Right cardiac atrium (tissue), 5 donors: ENCODE measurements at places on chromosomes 16 and 17. TPM values are rescaled to one million over a fixed set of nuclear protein-coding genes. Genes with fewer than 3 reads are reported as not detected.

The CD7 gene
- 1.4 TPM for total RNA-seq

The FOXL1 gene
- total RNA-seq, result 1.3 TPM

The GCGR gene
- total RNA-seq, result not detected

- DNase-seq, result no peak
These were observed 14.4 kb downstream of the ADAM11 start for GRCh38 chr17:44773140-44773539.

DNA sequence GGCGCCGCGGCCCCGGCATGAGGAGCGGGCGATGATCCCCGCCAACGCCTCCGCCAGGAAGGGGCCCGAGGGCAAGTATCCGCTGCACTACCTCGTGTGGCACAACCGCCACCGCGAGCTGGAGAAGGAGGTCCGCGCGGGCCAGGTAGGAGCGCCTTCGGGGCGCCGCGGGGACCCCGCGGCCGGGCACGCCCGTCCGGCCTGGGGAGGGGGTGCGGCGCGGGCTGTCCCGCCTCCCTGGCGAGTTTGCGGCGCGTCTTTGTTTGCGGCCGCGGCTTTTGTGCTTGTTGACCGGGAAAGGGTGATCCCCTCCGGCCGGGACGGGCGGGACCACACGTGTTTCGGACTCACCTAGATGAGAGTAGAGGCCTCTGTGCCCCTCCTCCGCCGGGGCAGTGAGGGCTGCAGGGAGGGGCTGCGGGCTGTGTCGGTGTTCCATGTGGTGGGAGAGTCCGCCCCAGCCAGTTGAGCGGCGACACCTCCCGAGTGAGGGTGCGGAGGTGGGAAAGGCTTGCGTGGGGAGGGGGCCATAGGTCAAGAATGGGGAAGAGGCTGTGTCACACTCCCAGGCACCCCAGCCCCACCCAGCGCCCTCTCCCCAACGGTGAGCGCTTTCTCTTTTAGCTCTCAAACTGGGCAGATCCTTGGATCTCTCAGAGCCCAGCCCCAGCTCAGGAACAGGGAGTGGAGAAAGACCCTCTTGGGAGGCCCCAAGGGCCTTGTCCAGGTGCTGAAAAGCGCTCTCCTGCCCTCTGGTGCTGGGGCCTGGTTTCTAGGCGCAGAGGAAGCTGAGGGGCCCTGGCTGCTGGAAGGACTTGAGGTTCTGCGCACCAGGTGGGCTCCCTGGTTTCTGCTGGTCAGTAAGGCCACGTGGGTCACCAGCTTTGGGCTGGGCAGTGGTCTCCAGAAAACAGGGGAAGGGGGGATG lies 923 bp downstream of the ANKRD13B start:
- DNase-seq, result peak; percentile 73

GRCh38 chr17:4199818-4200402 lies 56.9 kb downstream of the CYB5D2 start:
- DNase-seq, result no peak

GRCh38 chr16:19980632-19981265 lies 92.9 kb downstream of the GPR139 start:
- no peak for DNase-seq

- peak; percentile 28 for DNase-seq
These were observed 2.3 kb downstream of the RBFOX3 start for GRCh38 chr17:79608624-79608959.

DNA sequence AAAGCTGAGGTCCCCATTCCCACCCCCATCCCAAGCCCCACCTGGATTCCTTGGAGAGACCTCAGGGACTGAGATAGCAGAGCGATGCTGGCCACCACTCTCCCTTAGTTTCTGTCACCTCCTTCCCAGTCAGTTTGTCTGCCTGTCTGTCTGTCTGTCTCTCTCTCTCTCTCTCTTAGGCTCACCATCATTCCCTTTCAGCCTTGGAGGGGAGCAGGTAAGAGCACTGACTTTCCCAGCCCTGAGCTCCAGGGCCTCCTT lies 5.9 kb downstream of the CD300LB start:
- no peak for DNase-seq

GRCh38 chr17:38545531-38546225 lies 60.1 kb downstream of the SRCIN1 start:
- DNase-seq, result no peak

DNA sequence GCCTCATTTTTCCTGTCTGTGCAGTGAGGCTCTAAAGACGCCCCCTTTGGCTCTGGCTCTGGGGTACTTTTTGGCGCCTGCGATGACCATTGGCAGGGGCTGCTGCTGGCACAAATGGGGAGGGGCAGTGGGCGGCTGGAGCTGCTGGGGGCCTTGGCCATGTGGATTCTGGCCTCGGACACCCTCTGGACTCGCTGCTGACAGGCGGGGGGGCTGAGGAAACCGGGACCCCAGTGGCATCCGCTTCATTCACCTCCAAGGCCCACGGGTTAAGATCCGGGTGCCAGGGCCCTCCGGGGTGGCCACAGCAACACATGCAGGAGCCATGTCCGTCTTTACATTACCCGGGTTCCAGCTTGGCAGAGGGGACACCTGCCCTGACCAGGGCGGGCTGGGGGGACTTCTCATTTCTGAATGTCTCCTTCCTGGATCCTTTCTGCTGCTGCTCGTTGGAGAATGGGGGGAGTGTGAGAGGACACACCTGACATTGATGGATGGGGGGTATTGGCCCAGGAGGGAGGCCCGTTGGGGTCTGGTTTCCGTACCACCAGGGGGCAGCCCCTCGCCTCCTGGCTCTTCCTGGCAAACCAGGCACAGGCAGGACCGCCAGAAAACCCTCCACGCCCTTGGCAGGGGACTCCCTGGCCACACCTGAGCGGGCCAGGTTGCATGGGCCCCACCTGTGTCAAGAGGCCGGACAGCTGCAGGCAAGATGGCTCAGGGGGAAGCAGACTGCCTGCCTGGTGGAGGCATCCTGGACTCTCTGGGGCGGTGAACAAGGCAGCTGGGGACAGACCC lies 21.8 kb downstream of the GSE1 start:
- DNase-seq, result no peak

GRCh38 chr17:7544911-7545310 lies 3.9 kb upstream of the TNFSF12 start:
- no peak for DNase-seq

- peak; percentile 69 for DNase-seq
These were observed 6.9 kb downstream of the CHD9 start for GRCh38 chr16:53061701-53062159.

DNA sequence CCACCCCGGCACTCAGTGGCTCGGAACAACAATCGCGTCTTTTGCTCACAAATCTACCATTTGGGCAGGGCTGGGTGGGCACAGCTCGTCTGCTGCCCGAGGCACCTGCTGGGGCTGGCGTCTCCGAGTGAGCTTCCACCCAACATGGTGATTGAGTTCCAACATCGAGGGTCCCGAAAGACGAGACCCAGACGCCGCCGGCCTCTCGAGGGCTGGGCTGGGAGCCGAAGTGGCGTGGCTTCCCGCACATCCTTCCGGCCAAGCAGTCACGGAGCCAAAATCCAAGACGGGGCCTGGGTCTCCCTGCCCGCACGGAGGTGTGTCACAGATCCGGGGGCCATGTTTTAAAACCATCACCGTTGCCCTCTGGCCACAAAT lies 7.5 kb upstream of the ZFPM1 start:
- DNase-seq, result no peak

GRCh38 chr17:27529230-27529796 lies 73.1 kb downstream of the KSR1 start:
- DNase-seq, result no peak

DNA sequence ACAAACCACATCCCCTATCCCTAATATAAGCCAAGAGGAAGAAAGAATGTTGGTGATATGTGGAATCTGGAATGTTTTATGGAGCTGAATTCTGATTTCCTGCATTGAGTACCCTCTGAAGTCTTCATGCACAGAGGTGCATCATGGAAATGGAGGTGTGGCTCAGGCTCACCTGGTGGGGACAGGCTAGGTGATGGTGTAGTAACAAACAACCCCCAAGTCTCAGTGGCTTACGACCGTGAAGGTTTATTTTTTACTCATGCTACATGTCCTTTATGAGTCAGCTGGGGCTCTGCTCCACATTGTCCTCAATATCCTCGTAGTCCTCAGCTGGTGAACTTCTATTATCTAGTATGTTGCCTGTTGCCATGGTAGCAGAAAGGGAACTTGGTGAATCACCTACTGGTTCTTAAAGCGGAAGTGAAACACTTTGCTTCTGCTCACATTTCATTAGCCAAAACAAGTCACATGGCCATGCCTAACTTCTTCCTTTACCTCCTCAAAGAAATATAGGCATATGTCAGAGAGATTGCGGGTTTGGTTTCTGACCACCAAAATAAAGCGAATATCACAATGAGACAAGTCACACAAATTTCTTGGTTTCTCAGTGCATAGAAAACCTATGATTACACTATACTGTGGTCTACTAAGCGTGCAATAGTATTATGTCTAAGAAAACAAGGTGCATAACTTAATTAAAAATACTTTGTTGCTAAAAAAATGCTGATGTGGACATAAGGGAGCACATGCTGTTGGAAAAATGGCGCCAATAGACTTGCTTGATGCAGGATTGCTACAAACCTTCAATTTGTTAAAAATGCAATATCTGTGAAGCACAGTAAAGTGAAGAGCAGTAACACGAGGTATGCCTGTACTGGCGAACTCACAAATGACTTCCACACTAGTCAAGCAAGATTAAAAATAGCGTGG lies at the start of gene PMFBP1:
PMFBP1 (minus strand) TSS at position 51 of the 930 bp plus-strand sequence. CDS start 947 bp downstream, outside the sequence.
- no peak for DNase-seq

DNA sequence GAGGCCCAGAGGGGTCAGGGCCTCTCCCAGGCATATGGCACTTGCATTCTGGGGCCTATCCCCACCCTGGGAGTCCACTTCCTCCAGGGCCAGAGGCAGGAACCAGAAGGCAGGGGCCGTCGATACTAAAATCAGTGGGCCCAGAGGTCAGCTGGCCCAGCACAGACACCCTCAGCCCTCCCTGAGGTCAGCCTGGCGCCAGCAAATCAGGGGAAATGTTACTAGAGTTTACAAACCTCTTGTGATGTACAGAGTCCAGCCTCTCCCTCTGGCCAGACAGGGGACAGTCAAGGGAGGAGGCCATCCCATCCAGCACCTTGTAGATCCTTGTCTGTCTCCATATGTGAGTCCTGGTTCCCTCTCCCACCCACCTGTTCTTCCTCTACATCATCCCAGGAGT lies 10.8 kb downstream of the CDH5 start:
- no peak for DNase-seq

GRCh38 chr16:88423448-88423850 lies 29.6 kb upstream of the ZFPM1 start:
- no peak for DNase-seq

DNA sequence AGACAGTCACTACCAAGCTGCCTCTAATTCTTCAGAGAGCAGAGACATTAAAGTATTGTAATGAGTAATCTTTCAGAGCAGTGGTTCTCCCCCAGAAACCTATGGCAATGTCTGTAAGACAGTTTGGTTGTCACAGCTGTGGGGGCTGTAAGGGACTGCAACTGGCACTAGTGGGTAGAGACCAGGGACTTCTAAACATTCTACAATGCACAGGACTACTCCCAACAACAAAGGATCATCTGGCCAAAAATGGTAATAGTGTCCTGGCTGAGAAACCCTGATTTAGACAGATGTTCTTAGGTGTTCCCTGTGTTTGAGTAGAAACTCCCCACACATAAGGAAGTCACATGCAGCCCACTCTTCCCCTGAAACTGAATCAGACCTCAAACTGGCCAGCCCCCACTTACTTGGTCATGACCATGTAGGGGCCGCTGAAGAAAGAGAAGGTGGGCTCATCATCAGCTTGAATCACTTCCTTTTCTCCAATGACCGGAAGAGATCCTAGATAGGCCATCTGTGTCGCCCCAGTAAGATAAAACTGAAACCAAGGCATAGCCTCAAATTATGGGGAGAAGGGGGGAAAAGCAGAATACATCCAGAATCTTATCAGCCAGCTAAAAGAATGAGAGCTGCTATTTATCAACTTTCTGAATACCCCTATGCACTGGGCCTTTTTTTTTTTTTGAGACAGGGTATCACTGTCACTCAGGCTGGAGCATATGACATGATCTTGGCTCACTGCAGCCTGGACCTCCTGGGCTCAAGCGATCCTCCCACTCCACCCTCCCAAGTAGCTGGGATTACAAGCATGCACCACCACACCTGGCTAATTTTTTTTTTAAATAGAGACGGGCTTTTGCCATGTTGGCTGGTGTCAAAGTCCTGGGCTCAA lies 75.8 kb downstream of the TEX14 start:
- DNase-seq, result no peak

DNA sequence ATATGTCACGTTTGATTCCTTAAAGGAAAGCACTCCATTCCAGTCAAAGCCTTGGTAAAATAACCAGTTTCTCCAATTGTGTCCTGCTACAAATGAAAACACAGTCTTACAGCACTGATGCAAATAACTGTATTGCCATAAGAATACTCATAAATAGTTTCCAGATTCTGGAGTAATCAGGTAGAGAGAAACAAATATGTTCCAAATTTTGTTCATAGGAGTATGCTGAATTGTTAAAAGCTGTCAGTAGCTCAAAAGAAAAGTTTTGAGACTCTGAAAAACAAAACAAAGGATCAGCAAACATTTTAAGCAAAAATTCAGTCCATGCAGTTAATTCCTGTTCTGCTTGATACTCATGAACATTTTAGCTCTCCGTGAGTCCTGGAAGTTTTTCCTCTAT lies 7.8 kb downstream of the DHRS7B start:
- DNase-seq, result no peak

GRCh38 chr16:56350491-56351405 lies 74.6 kb downstream of the AMFR start:
- no peak for DNase-seq

DNA sequence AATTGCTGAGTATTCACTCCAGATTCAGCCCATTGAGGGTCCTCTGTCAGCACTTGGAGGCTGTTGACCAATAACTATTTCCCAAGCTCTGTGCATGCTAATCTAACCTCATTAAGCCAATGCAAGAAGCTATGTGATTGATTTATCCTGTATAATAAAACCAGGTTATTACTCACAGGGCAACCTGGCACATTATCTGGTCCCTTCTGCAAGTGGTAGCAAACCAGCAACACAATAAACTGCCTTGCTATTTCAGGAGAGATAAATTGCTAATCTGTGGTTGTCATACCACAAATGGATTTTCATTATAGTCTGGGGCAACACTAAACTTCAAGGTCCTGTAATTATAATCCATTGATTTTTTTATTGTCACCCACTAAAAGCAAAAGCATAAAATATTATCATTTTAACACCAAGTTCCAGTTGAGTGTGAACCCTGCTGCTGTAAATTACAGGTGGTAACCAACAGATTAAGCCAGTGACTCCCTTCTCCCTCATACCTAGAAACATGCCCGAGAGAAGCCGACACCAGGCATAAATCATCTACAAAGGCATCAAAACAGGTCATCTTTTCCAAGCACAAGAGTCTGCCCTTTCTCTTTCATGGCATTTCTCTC lies 51.1 kb upstream of the SOX9 start:
- no peak for DNase-seq
